ENCODE measurements at places on chromosomes 5 and 9.

GRCh38 chr9:124238546-124239140, 19.1 kb upstream of the NEK6 start:
- no peak for DNase-seq

DNA sequence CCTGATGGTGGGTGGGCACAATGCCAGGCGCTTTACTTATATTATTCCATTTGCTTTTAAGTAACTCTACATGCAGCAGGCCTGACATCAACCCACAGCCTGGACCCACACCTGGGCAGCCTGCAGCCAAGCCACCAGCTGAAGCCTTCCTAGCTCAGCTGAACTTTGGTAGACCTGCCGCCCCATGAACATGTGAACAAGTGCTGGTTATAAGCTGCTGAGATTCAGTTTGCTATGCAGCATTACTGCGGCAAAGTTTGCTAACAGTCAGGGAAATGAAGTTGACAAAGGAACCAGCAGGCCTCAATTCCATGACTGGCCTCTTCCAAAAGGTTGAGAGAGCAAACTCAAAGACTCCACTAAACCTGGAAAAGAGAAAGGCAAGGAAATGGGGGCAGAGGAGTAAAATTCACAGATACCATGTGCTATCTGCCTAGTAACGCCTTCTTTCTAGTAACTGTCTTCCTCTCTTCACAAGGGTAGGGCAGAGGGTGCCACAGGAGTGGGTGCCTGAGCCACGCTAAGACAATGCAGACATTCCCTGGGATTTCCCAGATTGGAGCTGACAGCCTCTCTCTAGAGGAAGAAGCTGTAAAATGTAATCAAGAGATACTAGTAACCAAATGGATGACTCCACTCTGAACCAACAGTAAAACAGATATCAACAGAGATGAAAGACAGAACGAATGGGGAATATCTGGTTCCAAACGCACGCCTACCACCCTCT, 2.9 kb downstream of the BOD1 start:
- no peak for DNase-seq

GRCh38 chr5:143488381-143488780, 84.9 kb upstream of the NR3C1 start:
- no peak for DNase-seq

DNA sequence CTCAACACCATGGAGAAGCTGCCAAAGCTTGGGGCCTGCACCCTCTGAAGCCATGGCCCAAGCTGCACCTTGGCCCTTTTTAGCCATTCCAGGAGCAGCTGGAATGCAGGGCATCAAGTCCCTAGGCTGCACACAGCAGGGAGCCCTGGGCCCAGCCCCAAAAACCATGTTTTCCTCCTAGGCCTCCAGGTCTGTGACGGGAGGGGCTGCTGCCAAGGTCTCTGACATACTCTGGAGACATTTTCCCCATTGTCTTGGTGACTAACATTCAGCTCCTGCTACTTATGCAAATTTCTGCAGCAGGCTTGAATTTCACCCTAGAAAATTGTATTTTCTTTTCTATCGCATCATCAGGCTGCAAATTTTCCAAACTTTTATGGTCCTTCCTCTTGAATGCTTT, 64.6 kb downstream of the ELOVL7 start:
- DNase-seq: no peak

DNA sequence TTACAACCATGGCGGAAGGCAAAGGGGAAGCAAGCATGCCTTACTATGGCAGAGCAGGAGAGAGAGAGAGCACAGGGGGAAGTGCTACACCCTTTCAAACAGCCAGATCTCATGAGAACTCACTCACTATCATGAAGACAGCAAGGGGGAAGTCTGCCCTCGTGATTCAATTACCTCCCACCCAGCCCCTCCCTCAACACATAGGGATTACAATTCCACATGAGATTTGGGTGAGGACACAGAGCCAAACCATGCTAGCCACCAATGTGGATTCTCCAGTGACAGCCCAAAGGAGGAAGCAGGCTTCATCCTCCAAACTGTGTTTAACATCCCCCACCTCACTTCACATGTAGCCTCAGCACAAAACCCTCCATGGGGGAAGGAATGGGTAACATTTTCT, 563.7 kb downstream of the CDK5RAP2 start:
- DNase-seq: no peak

- no peak for DNase-seq
Observed at GRCh38 chr5:40406741-40407211, 272.9 kb upstream of the PTGER4 start.

DNA sequence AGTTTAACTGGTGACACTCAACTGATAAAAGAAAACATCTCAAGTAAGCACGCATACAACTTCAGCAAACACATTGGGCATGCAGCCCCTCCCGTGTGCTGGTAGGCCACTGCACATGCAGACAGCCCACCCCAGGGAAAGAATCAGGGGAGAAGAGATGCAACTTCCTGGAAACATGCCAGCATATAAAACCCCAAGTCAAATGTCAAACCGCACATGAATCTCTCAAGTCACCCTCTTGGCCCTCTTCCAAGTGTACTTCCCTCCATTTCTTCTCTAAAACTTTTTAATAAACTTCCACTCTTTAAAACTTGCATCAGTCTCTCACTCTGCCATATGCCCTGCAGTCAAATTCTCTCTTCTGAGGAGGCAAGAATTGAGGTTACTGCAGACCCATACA, 732.7 kb downstream of the SEMA5A start:
- DNase-seq: no peak

DNA sequence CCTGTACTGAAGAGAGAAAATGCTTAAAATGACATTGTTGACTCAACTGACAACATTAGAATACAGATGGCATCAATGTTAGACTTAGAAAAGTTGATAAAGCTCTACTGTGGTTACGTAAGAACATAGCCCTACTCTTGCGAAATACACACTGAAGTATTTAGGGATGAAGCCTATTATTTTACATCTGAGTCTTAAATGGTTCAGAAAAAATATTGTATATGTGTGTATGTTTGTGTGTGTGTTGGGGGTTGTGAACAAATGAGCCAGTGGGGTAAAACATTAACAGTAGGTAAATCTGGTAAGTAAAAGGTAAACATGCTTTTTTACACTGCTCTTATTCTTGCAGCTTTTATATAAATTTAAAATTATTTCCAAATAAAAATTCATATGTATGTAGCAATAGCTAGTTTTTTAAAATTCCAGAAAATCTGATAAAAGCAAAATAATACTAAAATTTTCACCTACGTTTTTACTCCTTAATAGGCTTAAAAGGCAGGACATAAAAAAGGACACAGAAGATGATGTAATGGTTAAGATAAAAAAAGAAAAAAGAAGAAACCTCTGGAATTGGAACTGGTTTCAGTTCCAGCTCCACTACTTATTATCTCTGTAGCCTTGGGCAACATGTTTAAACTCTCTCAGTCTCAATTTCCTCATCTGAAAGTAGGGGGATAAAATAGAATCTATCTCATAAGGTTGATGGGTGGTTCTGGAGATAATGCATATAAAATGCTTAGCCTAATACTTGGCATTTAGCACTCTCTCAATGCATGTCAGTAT, 44.3 kb downstream of the GARNL3 start:
- no peak for DNase-seq

DNA sequence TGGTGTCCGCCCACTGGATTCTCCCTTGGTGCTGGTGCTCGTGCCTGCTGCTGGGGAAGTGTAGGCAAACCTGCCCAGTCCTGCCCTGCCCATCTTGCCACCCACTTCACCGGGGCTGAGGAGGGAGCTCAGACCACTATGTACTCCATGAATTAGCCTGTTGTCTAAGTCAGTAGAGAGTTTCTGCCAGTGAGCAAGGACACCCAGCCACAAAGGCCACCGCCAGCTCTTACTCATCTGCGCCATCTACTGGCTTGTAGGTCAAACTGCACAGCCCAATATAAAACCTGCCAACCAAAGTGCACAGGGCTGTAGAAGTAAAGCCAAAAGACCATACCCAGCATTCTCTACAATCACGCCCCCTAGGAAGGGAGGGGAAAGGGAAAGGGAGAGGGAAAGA, 102.3 kb downstream of the GLIS3 start:
- peak; percentile 17 for DNase-seq

DNA sequence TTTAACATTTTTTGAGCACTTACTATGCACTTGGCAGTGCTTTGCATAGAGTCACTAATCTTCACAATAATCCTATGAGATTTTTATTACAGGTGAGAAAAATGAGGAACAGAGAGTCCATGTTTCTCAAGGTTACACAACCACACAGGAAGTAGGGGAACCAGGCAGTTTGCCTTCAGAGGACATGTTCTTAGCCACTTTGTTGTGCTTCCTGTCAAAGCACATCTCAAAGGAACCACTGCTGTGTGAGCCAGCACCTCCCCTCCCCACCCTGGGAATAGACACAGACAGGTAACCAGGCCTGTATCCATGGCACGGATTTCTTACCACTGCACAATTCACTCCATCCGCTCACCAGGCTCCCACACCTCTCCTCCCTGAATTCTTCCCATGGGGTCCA, 6.3 kb upstream of the DNAJB5 start:
- DNase-seq: no peak

DNA sequence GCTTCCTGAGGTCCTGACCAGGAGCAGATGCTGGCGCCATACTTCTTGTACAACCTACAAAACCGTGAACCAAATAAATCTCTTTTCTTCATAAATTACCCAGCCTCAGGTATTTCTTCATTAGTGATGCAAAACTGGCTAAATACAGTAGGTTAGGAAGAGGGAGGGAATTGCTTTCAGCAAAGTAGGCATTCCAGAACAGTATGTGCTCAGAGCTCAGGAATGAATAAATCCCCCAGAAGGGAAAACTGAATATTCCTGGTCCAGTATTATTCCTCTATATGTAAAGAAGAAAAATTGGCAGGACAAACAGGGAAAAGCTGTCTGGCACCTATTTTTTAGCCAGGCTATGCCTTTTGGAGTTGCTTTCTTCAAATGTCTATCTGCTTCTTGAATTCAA, 577.1 kb downstream of the PSAT1 start:
- no peak for DNase-seq

- no peak for DNase-seq
Observed at GRCh38 chr9:132991351-132992300, 13.1 kb downstream of the GFI1B start.

DNA sequence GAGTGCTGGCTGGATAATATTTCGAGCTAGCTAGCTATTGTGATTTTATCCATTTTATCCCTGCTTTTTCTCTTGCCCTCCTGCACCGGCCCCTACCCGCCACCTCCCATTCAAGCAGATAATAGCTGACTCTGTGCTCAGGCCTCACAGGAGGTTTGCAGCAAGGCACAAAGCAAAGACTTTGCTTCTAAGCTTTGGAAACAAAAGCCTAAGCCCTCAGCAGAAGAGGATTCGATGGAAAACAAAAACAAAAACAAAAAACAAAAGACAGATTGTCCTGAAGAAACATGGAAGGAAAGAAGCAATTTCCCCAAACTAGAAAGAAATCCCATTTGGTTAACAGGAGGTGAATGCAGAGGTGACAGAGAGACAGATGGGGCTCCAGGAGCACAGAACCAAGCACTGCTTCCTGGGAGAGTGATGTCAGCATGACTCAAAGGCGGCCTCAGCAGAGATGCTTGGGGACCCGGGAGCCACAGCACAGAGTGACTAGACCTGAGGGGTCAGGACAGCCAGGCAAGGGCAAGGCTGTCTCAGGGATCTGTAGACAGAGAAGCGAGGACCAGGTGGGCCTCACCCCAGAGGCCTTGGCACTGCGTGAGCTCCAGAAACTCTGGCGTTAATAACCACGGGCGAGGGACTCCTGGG, 28.4 kb downstream of the MTX3 start:
- no peak for DNase-seq

All from GM13977 (cell line).